Activated naive CD8-positive, alpha-beta T cell treated with anti-CD3 and anti-CD28 coated beads, Interleukin-2, amount 10 ng/mL, durations not matched to agents 7 days and 5 days (primary cell): ENCODE measurements at places on chromosomes 16 and 17. TPM values are rescaled to one million over a fixed set of nuclear protein-coding genes. Genes with fewer than 3 reads are reported as not detected.

- DNase-seq: no peak
Observed at GRCh38 chr17:9833922-9834321, 8.2 kb downstream of the GLP2R start.

DNA sequence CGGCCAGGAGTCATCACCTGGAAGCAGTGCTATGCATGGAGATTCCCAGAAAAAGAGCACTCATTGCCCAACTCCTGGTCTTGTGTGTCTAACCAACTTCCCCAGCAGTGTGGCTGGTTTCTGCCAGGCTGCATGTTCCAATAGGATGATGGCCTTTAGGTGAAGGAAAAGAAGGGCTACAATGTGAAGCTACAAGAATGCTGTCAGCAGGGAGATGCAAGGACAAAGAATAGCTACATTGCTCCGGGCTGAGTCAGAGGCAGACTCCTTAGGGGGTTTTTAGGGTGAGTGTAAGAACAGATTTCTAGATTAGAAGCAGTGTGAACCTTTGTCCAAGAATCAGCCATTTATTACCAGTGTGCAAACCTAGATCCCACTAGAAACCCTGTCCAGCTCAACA lies 63.0 kb upstream of the DNAH9 start:
- DNase-seq: no peak

DNA sequence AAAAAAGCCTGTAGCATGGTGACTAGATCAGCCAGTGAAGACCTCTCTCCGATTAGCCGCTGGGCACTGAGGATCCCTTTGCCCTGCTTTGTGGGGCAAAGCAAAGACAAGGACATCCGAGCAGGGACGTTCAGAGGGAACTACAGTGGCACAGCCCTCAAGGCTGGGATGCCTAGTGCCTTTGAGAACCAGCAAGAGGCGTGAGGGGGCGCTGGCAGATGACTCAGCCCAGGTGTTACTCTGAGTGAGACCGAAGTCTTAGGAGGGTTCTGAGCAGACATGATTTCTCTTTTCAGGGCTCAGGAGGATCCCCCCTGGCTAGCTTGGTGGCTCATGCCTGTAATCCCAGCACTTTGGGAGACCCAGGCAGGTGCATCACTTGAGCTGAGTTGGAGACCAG lies 178.6 kb downstream of the CPPED1 start:
- DNase-seq: no peak

- no peak for DNase-seq
Observed at GRCh38 chr17:52048137-52048898, 110.2 kb downstream of the CA10 start.

GRCh38 chr17:74442670-74443515 lies 11.0 kb downstream of the GPRC5C start:
- no peak for DNase-seq

TNP2 gene
- not detected for total RNA-seq

KRT12 gene
- not detected for total RNA-seq

WNK4 gene
- 0.43 TPM for total RNA-seq
